ENCODE measurements at places on chromosomes 3 and 15.

- no peak for DNase-seq
These were observed 74.4 kb downstream of the CD200 start for GRCh38 chr3:112407214-112407887.

DNA sequence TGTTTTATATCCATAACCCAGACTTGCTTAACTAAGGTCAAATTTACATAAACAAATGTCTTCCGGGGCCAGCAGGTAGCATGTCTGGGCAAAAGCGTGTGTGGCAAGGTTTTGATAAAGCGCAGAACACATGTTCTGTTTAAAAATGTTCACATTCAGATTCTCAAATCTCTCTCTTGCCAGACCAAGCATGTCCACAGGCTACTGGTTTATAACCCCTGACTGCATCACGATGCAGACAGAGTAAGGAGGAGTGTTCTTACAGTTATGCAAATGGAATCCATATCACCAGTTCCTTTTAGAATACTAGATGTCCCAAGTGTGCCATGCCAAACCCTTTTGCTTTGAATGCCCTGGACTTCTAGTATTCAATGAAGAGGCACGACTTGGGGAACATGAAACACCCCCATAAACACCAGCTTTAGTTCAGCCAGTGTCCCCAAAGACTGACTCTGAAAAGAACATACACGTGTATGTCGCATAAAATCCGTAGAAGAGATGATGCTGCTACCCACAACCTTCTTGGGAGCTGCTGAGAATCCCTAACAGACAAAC is 412.0 kb downstream of the CNTN4 start:
- no peak for DNase-seq

DNA sequence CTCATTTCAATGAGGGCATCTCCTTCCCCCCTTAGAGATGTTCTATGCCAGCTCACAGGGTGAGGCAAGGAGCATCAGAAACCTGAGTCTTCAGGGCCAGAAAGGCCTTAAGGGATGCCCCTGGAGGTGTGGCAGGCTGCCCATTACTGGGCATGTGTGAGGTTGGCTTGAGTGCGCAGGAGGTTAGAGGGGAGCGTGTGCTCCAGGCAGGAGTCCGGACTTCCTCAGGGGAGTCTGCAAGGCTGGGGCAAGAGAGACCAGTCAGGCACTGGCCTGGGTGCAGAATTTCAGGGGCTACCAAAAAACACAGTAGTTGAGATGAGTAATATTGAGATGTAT is 1.9 kb downstream of the LOXL1 start:
- no peak for DNase-seq

- DNase-seq, result no peak
These were observed 77.2 kb downstream of the IL1RAP start for GRCh38 chr3:190591080-190591479.

- DNase-seq, result no peak
These were observed 128.0 kb downstream of the LRIG1 start for GRCh38 chr3:66372681-66373350.

DNA sequence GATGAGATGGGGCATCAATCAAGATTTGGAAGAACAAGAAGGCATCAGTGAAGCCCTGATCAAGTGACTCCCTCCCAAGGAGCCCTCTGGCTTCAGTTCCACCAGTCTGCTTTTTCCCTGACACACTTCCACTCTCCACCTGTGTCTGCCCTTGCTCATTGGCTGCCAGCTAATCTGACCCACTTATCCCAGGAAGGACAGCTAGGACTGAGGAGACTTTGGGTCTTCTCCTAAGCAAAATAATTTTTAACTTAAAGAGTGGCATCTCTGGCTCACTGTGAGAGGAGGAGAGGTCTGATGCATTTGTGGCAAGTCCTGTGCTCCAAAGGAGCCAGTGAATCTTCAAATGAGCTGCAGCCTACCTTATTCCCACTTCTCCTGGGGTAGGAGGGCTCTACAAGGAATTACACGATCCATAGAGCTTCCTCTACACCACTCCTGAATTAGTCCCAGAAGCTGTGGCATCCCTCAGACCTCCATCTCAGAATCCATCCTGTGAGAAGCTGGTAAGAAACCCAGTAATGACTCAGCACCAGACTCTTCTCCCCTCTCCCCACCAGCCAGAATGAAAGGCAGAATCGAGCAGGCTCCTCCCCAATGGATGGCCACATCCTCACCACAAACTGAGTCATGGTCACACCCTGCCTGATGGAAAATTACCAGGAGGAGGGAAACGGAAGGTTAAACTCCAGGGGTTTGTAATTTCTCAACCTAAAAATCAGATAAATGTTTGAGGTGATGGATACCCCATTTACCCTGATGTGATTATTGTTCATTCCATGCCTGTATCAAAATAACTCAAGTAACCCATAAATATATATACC is 6.3 kb upstream of the PKM start:
- DNase-seq, result no peak

DNA sequence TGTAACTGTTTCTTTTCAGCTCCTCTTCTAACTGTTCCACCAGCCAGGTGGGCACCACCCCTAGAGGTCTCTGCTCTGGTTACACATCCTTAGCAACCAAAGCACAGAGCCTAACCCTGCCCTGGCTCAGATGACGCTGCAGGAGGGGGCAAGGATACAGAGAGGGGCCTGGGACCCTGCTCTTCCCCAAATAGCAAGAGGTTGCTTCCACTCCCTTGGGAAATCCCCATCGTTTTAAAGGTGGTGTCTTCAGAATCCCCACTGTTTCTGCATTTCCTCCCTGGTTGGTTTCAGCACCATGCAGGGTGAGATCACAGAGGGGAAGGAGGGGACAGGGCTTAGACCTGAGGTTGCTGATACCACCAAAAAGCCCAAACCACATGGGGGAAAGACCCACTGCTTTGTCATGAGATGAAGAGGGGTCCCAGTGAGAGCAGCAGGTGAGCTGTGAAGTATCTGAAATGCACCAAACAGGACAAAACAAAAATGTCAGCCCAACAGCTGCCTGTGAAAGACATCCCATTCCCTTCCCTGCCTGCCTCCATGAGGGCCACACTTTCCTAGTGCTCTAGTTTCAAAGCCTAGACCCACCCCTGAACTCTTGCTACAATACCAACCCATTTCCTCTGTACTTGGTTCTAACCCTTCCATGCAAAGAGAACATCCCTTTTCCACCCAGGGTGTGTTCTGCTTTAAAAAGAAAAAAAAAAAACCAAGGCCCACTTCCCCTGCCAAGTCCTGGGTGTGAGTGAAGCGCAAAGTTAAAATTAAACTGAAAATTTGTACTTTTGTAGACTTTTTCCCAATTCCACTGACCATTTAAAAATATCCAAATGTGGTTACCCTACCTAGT is 29.0 kb downstream of the ANP32A start:
- DNase-seq, result no peak

GRCh38 chr3:186425788-186426730 is 64.0 kb upstream of the DGKG start:
- no peak for DNase-seq

GRCh38 chr3:57647292-57647940 is 45.5 kb downstream of the DENND6A start:
- DNase-seq, result no peak

GRCh38 chr3:5195605-5196004 is 8.1 kb downstream of the EDEM1 start:
- no peak for DNase-seq

- no peak for DNase-seq
These were observed 224.7 kb downstream of the KLF13 start for GRCh38 chr15:31551323-31551722.

GRCh38 chr3:63034101-63034500 is 158.9 kb upstream of the CADPS start:
- no peak for DNase-seq

DNA sequence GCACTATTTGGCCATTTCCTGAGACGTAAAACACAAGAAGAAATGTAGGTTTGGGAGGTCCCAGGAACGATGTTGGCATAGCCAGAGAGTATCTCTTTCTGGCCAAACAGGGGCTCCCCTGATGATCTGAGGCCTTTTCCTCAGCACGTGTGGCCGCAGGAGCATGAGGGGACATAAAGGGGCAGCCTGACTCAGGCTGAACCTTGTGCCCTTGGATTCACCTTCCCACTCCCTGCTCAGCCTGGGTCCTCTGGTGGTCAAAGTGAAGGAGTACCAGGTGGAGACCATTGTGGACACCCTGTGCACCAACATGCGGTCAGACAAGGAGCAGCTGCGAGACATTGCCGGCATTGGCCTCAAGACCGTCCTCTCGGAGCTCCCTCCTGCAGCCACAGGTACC is 10.6 kb downstream of the CAND2 start:
- DNase-seq, result no peak

DNA sequence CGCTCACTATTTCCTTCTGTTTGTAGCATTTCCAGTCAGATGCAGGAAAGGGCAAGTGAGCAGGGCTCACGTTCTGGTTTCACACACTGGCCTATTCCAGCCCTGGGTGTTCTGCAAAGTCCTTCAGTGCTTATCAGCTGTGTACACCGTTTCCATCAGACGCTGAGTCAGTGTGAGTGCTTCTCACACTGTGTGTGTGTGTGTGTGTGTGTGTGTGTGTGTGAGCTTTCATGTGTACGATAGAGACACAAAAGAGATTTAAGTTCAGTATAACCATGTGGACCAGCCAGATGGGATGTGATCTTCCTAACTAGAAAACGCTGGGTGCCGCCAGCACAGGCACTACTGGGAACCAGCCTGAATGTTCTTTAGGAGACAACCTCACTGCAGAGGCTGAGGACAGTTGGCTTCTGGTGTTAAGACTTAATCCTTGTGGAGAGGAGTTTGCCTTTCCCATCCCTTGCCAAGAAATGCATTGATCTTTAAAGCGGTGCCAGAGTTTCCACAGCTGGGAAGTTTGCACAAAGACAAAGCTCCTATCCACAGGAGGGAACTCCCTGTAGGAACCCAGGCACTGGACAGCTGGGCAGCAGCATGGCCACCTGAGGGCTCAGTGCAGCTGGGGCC is 3.9 kb upstream of the CHSY1 start:
- no peak for DNase-seq

DNA sequence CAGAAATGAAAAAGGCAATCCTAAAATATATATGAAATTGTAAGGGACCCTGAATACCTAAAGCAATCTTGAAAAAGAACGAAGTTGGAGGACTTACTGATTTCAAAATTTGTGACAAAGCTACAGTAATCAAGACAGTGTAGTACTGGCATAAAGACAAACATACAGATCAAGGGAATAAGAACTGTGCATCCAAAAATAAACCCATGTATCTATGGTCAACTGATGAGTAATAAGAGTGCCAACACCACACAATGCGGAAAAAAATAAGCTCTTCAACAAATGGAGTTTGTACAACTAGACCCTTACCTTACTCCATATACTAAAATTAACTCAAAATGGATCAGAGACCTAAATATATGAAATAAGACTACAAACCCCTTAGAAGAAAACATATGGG is 29.6 kb downstream of the GSK3B start:
- no peak for DNase-seq

GRCh38 chr15:41276831-41277230 is 45.8 kb downstream of the CHP1 start:
- DNase-seq, result no peak

- DNase-seq, result no peak
These were observed 111.6 kb upstream of the NR2E3 start for GRCh38 chr15:71698742-71699141.

- no peak for DNase-seq
These were observed 82.2 kb downstream of the ABI3BP start for GRCh38 chr3:100910986-100911385.

DNA sequence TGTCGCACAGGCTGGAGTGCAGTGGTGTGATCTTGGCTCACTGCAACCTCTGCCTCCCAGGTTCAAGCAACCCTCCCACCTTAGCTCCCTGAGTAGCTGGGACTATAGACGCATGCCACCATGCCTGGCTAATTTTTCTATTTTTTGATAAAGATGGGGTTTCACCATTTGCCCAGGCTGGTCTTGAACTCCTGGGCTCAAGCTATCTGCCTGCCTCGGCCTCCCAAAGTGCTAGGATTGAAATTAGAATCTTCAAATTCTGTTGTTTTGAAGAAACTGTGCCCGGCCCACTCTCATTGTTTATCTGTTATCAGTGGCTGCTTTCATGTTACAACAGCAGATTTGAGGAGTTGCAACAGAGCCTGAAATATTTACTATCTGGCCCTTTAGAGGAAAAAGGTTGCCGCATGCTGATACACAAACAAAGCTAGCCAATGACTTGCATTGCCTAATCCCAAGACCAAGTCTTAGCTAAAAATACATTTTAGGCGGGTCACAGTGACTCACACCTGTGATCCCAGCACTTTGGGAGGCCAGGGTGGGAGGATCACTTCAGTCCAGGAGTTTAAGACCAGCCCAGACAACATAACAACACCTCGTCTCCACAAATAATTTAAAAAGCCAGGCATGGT is 43.2 kb upstream of the PPP4R2 start:
- DNase-seq, result no peak

DNA sequence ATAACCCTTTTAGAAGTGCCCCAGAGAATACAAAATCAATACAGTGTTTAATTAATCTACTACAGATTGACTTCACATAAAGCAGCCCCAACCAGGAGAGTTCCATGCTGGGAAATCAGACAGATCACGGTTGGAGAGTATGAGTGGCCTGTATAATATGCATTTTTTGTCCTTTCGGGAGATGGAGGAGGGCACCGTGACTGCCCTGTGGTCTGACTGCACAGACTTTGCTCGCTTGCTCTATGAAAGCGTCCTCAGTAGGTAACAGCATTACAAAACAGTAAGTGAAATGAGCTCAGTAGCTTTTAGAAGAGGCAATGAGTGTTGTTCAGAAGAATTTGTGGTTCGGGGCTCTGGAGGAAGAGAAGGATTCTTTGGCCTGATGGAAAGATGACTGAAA is 34.2 kb upstream of the SKIL start:
- no peak for DNase-seq

DNA sequence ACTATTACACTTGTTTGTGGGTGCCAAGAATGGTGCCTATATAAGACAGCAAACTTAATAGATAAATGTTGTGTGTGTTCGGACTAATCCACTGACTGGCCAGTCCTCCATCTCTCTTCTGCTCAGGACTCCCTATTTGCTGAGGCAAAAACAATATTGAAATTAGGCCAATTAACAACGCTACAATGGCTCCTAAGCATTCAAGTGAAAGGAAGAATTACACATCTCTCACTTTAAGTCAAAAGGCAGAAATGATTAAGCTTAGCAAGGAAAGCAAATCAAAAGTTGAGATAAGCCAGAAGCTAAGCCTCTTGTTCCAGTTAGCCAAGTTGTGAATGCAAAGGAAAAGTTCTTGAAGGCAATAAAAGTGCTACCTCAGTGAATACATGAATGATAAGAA is 126.9 kb downstream of the CCNL1 start:
- no peak for DNase-seq

- DNase-seq, result no peak
These were observed 316.6 kb upstream of the UBE2E2 start for GRCh38 chr3:22886439-22887068.

DNA sequence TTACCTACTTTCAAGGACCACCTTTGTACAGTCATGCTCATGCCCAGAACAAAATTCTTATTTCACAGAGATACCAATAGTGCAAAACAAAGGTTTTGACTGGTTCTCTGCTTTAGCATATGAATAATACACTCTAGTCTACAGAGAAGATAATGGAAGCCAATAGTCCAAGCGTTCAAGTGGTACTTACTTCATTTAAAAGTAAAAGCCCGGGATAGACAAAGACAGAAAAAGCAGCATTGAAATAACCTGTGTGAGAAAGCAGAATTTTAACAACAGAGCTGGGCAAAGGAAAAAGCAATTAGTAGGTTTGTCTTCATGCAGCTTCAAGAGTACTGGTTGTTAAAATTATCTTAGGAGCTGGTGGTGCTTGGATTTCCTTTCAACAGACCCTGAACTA is 848.3 kb downstream of the FHIT start:
- no peak for DNase-seq
